ENCODE measurements at places on chromosomes 5 and 9.
A peak's percentile ranks its signal among the peaks of the same experiment; 100 is the strongest.

DNA sequence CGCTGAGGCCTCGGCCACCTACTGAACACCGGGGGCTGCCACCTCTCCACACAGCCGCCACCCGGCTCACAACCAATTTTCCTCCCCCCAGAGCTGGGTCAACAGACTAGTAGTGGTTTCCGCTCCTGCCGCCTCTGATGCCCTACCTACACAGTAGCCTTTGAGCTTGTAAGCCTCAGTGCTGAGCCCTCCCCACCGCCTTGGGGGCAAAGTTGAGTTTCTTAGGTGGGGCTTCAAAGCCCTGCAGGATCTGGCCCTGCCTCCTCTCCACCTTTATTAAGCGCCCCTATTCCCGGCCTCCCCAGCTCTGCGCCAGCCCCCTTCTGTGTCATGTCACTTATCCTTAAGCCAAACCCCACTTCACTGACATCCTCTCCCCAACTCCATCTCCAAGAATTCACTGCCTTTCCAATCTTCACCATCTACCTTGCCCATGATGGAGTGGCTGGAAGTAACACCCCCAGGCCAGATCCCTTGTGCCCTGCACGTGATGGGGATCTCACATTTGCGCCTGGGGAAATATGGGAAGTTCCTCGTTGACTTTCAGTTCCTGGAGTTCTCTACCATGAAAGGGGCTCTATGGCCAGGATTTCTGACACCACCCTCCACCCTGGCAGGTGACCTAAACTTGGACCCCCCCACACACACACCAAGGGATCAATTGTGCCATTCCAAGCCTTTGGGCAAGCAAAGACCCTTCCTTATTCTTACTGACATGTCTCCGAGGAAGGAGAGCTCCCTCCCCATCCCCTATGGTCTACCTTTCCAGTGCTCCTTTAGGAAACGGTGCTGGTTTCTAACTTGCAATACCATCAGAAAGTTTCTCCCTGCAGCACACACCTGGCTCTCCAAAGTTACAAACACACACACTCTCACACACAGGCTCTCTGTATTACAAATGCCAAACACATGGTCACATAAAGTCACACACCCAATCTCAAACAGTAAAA is 2.7 kb upstream of the CNTFR start:
- DNase-seq = no peak

DNA sequence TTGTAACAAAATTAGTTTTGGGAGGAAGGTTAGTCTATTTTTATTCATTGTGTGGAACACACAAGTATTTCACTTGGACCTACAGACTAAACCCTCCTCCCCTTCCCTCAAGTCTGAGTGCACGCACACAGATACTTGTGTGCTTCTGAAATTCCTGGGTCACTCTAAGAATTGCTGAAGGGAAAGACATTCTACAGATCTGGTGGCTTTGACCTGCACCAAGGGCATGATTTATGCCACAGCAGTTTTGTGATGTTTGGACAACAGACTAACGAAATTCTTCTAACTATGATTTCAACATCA is 150.5 kb downstream of the ARL15 start:
- no peak for DNase-seq

- DNase-seq = no peak
Measured at GRCh38 chr5:124889486-124889825, 143.0 kb upstream of the ZNF608 start.

DNA sequence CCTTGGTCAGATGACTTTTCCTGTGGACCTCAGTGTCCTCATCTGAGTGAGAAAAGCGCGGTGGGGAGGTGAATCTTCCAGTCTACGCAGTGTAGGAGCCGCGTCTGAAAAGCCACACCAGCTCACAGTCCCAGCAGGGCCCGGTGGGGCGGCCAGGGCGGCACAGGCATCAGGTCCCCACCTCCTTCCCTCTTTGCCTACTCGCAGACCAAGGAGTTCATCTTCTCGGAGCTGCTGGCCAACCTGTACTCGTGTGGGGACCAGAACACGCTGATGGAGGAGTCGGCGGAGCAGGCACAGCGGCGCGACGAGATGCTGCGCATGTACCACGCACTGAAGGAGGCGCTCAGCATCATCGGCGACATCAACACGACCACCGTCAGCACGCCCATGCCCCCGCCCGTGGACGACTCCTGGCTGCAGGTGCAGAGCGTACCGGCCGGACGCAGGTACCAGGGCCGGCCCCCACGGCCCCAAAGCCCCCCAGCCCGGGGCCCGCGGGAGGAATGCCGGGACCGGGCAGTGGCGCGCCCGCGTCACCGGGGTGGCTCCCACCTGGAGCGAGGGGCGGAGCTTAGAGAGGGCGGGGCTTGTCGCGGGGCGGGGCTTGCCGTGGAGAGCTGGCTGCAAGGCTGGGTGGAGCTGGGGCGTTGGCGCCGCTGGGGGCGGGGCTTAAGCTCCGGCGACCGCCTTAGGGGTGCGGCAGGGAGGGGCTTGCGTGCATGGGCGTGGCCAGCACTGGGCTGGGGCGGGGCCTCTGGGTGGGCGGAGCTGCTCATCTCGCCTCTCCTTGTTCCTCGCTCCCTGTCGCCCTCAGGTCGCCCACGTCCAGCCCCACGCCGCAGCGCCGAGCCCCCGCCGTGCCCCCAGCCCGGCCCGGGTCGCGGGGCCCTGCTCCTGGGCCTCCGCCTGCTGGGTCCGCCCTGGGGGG is 25.6 kb downstream of the GOLGA2 start:
- no peak for DNase-seq

GRCh38 chr9:92644278-92644677 is 25.7 kb downstream of the IPPK start:
- no peak for DNase-seq

- DNase-seq = peak; percentile 34
Measured at GRCh38 chr9:75142202-75142601, 53.9 kb downstream of the OSTF1 start.

- DNase-seq = no peak
Measured at GRCh38 chr9:21906881-21907280, 87.3 kb downstream of the CDKN2A start.

Measured in KG1 (cell line).